ENCODE measurements at places on chromosomes 13 and 19. TPM values are rescaled to one million over a fixed set of nuclear protein-coding genes. Genes with fewer than 3 reads are reported as not detected.
A peak's percentile ranks its signal among the peaks of the same experiment; 100 is the strongest.

DNA sequence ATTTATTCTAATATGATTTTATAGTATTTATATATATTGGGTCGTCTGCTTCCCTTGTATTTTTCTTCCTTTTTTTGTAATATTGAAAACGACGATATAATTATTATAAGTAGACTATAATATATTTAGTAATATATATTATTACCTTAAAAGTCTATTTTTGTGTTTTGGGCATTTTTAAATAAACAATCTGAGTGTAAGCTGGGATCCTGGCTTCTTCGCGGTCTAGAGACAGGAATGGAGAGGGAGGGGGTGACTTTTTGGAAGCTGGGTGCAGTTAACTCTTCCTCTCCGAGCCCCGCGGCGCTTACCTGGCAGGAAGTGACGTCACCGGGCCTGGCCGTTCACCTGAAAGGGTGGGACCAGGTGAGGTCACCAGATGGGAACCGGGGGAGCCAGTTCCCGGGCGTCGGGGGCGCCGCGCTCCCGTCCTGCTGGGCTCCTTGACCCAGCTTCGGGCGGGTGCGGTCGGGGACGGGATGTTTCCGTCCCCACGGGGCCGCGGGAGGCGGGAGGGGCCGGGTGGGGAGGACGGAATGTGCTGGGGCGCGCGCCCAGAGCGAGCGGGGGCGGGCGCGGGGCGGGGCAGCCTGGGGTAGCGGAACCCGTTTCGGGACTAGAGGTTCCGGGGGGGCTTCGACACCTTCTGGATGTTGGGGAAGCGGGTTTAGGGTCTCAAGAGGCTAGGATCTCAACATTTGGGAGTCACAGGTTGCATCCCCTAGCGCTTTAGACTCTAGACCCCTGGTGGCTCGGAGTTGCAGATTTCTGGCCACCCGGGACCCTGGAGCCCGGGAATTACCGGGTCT, 2.8 kb downstream of the ZFP36 start:
- DNase-seq: no peak

DNA sequence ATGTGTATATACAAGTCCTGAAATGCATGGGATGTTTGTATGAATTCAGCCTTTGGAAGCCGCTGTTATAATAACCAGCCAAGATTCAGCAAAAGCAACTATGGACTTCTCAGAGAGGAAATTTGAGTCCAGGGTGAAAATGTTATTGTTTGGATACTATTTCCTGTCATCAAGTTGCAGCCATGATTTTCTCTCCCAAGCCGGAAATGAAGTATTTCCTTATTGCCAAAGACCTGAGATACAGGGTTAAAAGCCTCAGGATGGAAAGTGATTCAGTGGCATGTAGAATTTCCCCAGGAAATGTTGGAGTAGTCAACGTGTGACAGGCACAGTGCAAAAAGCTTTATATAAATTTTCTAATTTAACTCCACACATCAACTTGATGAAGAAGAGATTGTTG, 133.9 kb downstream of the IRS2 start:
- DNase-seq: no peak

GRCh38 chr19:50548191-50549058, 19.8 kb downstream of the LRRC4B start:
- no peak for DNase-seq

GRCh38 chr13:102286326-102286725, 115.5 kb downstream of the FGF14 start:
- DNase-seq: peak; percentile 26

DNA sequence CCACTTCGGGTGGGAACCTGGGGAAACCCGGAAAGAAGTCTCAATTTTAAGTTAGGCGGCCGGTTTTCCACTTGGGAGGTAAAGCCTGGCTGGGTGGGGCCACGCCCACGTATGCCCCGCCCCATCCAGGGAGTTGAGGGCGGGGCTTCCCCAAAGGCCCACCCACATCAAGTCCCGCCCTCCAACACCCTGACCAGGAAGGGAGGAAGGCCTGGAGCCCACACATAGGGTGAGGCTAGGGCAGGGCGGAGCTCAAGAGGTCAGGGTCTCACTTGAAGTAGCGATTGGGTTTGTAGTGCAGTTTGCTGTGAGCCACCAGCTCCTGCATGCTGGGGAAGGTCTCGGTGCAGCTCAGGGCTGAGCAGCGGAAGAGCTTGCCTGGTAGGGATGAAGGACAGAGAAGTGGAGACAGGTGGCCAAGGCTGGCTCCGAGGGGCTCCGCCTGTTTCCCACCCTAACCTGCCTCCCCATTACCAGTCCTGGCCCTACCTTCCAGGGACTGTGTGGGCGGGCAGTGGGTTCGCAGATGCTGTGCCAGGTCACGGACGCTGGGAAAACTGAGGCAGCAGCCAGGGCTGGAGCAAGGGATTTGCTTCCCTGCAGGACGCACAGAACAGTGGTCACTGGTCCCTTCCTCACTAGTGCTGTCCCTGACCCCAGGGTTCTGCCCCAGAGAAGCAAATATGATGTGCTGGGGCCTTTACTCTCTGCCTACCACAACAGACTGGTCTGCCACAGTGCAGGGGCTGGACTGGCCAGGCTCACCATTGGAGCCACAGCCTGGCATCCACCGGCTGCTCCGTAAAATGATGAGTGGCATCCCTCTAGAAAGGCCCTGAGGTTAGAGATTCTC, 1.6 kb downstream of the ZNF414 start:
- no peak for DNase-seq

GRCh38 chr19:55276720-55277430, 3.0 kb downstream of the HSPBP1 start:
- DNase-seq: no peak

DNA sequence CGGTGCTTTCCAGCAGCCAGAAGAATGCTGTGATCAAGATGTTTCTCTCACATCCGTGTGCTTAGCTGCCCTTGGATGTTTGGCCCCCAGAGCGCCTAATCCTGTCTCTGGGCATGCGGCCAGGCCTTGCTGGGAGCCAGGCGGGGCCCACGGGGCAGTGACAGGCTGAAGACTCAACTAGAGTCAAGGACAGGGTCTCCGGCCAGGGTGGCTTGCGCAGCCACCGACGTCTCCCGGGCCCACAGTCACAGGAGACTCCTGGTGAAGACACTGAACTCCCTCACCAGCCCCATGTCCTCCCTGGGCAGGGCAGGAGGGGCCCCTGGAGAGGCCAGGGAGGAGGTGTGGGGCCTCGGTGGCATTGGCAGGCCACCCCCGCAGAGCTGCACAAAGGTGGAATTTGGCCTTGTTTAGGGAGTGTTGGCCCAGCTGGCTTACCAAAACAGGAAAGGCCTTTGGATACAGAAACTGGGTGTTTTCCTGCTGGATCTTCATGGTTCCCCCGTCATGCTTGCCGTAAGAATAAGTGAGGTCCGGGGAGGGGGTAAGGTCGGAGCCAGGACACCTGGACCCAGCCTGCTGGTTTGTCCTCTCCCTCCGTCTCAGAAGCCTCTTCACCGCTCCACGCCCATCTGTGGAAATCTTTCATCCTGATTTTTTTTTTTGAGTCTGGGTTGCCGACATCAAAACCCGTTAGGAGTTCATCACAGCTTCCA, 10.0 kb upstream of the NDUFS7 start:
- no peak for DNase-seq

DNA sequence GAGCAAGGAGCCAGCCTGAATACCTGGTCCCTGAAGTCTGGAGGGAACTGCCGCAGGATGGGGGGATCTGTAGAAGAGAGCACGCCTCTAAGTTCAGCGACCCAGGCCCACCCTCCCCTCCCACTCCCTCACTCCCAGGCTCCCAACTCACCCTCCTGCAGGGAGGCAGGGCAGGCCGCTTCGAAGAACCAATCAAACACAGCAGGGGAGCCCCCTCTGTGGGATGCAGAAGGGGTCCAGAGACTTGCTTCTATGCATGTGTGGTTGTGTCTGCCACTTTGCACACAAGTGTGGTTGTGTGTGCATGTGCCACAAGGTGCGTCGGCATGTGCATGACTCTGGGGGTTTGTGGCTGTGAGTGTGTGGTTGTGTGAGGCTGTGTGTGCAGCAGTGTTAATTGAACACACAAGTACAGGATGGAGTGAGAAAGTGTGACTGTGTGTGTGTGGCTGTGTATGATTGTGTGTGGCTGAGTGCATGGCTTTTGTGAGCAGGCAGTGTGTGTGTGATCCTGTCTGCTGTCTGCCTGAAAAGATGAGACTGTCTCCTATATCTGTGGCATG, 1.7 kb downstream of the DENND1C start:
- no peak for DNase-seq

DNA sequence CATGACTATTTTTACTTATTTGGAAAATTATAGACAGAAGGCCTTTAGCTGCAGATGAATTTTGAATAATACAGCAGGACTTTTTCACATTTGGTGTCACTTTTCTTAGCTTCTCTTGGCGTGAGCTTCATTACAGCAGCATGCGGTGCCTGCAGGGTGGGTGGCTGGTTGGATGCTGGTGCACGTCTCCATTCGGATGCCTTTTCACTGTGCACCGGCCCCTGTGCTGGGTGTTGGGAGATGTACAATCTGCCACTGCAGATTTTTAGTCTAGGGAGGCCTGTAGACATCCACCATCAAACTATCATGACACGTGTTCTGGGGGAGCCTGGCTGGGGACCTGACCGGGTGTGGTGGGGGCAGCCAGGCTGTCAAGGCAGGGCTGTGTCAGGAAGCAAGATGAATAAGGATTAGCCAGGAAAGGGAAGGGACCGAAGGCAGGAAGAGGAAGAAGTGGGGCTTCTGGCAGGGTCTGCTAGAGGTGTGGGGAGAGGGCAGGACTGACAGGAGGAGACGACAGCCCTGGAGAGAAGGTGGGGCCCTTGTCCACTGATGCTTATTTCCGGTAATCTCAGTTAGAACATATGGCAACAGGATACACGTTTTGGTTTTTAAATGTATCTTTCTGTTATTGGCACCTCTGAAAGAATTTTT, 88.8 kb downstream of the ARHGEF7 start:
- no peak for DNase-seq

GRCh38 chr13:27504868-27505194, 54.5 kb upstream of the MTIF3 start:
- no peak for DNase-seq

DNA sequence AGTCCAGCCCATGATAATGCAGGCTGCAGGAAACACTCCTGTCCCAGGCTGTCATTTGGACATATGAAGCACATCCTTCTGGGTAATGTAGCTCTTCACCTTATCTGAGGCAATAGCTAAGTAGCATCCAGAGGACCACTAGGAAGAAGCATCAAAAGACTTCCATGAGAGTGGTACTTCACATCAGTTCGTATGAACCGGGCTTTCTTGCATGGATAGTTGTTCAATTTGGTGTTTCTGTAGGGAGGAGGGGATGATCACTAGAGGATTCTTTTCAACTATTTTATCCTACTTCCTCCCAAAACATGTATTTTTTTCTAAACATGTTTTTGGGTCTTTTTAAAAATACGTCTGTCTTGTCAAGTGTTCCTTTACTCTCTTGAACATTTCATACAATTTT, 12.9 kb downstream of the ZNF302 start:
- DNase-seq: no peak

DNA sequence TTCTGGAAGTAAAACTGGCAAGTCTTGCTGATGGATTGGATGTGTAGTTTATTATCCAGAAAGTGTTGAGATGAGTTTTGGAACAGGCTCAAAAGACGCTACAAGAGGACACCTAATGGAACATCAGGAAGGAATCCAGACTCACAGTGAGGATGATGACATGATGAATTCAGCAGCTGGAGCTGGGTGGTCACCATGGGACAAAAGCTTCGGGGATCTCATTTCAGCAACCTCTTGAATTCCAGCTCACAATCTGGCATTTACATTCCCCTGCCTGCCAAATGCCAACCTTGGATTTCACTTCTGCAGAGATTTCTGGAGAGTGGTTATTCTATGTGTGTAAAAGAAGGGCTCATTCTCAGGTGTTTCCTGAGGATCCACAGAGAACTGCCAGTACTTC, 288.0 kb upstream of the TMTC4 start:
- peak; percentile 42 for DNase-seq

DNA sequence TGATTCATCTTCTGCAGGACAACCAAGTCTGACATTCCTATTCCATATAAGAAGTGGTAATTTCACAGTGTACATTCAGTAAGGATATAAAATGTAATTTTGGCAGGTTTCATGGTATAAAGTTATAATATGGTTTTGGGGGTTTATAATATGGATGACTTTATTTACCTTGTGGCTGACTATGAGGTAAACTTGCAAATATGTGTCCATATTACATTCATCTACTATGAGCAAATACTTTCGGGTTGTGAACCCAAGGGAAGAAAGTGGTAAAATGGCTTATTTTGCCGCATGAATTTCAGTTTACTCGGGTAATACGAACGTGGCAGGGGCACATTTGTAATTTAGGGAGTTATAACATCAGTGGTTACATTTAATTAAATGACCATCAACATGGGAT, 86.7 kb upstream of the TNFSF11 start:
- DNase-seq: no peak

- peak; percentile 54 for DNase-seq
Measured at GRCh38 chr13:112693831-112694497, 4.1 kb downstream of the ATP11A start.

DNA sequence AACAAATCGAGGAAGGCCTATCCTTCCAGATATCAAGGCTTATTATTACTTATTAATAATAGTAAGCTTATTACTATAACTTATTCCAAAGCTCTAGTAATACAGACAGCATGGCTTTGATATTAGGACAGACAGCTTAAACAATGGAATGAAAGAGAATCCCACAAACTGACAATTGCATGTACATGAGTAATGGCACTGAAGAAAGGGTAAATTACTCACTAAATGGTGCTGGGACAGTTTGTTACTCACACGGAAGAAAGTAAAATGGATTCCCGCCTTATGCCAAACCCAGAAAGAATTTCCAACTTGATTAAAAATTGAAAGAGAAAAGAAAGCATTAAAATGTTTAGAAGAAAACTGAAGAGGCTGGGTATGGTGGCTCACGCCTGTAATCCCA, 60.3 kb downstream of the MIPEP start:
- no peak for DNase-seq

DNA sequence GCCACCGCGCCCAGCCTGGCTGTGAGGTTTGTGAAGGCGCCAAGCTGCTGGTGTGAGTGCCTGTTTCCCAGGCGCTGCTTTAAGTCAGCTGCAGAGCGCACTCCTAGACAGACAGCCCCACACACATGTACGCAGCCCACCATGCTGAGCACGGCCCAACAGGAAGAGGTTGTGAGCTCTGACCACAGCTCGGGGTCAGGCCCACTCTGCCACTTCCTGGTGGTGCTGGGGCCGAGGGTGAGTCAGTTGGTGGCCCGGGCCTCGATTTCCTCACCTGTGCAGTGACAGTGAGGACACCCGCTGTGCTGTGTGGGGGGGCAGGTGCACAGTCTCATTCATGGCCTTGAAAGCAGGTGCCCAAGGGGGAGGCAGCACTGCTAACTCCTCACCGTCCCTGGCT, 106.7 kb downstream of the KDM4B start:
- no peak for DNase-seq

GRCh38 chr19:35901854-35902661, at the start of gene HCST:
TSS of gene HCST (plus strand) at chr19:35902529. CDS start at chr19:35902594, 65 bp downstream.
- DNase-seq: no peak

- no peak for DNase-seq
Measured at GRCh38 chr13:52847682-52848432, 583 bp downstream of the PCDH8 start.

GRCh38 chr13:77345150-77345780, 18.4 kb upstream of the MYCBP2 start:
- DNase-seq: no peak

Gene ZNF730
- 2.7 TPM for polyA plus RNA-seq

Gene ZNF177
- polyA plus RNA-seq: 2.8 TPM

Gene FAM124A
- polyA plus RNA-seq: 3.3 TPM

Gene AZU1
- 3.0 TPM for polyA plus RNA-seq

Gene PRR22
- polyA plus RNA-seq: 0.97 TPM

Gene ABCC4
- polyA plus RNA-seq: 3.0 TPM

Gene OLFM4
- 0.89 TPM for polyA plus RNA-seq

Gene ZNF333
- polyA plus RNA-seq: 12.5 TPM

Gene LIPE
- 8.7 TPM for polyA plus RNA-seq

All from muscle of back (tissue), 13 donors.